ENCODE measurements at places on chromosomes 16 and 17.
A peak's percentile ranks its signal among the peaks of the same experiment; 100 is the strongest.

DNA sequence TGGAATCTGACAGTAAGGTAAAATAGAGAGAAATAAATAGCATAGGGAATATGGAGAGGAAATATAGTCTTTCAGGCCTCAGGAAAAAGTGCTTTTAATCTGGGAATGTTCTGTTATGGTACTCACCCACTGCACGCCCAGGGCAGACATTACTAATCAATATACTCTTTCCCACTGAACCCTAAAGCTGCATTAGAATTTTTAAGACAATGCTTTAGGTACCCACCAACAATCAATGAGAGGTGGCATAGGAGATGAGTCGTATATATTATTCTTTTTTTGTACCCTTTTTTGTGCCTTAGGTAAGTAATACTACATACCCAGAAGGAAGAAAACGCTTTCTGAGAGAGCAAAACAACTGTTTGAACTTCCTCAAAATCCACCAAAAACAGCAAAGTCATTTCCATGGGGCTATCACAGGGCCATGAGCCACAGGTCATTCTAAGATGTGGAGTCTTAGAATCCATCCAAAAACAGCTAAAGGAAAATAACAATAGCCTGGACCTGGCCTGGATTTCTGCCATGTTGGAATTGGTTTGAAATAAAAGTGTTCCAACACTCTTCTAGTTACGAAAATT, 542.1 kb downstream of the XYLT1 start:
- DNase-seq = no peak

- peak; percentile 50 for DNase-seq
Observed at GRCh38 chr17:79968116-79968515, 67.6 kb downstream of the TBC1D16 start.

- no peak for DNase-seq
Observed at GRCh38 chr17:5034651-5035050, 575 bp downstream of the SLC52A1 start.

DNA sequence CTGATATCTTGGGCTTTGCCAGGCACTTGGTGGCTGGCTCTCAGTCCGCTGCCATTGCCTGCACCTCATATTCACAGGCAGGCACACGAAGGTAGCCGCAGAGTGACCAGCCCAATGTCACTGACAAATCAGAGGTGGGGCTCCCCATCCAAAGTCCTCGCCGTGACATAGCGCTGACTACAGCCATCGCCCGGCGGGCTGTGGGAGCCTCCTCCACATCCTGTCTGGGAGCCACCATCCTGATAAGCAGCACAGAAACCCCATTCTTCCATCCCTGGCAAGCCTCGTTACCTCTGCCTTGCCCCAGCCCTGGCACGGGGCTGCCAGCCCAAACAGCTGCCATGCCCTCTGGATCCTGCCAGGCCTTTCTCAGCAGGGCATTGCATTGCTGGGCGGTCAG, 437.8 kb downstream of the SLC39A11 start:
- no peak for DNase-seq

DNA sequence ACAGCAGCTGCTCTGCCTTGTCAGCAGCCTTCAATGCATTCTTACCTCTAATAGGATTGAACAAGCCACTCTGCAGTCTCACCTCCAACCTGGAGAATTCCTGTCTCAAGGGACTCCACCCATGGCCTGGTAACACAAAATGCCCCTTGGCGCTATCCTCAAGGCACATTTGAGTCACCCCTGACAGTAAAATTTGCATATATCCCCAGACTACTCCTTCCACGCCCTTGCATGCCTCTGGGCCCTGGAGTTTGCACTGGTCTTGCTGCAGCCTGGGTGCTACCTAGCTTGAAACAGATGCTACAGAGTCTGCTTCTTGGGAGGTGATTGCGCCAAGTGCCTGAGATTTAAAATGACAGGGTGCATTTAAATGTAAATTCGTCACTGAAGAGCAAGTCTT, 391.4 kb upstream of the MAF start:
- no peak for DNase-seq
